Muscle of back (tissue), 13 donors: ENCODE measurements at places on chromosomes 1 and 21. TPM values are rescaled to one million over a fixed set of nuclear protein-coding genes. Genes with fewer than 3 reads are reported as not detected.

The OLFM3 gene
- polyA plus RNA-seq, result 0.22 TPM

The KCNE2 gene
- 1.1 TPM for polyA plus RNA-seq

The VCAM1 gene
- polyA plus RNA-seq, result 14.7 TPM

The FAM163A gene
- polyA plus RNA-seq, result not detected

The PDZK1 gene
- 0.79 TPM for polyA plus RNA-seq

The GSTM5 gene
- 11.9 TPM for polyA plus RNA-seq

The NUAK2 gene
- polyA plus RNA-seq, result 0.28 TPM

The HSD3B1 gene
- polyA plus RNA-seq, result 0.55 TPM

The BATF3 gene
- 2.7 TPM for polyA plus RNA-seq

The ZFP69 gene
- 4.6 TPM for polyA plus RNA-seq

The SH2D1B gene
- 0.42 TPM for polyA plus RNA-seq

The NPPA gene
- 1.6 TPM for polyA plus RNA-seq

The CDA gene
- polyA plus RNA-seq, result 1.1 TPM

The IARS2 gene
- polyA plus RNA-seq, result 54.1 TPM

The DRAM2 gene
- polyA plus RNA-seq, result 36.2 TPM

The SPRR2A gene
- polyA plus RNA-seq, result not detected

The ATP1A4 gene
- 3.2 TPM for polyA plus RNA-seq

The MYOCOS gene
- polyA plus RNA-seq, result not detected

The TAS1R1 gene
- 6.7 TPM for polyA plus RNA-seq

The SPATA46 gene
- not detected for polyA plus RNA-seq

The LCE1D gene
- not detected for polyA plus RNA-seq

The GJA8 gene
- polyA plus RNA-seq, result not detected

The PAQR6 gene
- polyA plus RNA-seq, result 3.6 TPM

The CATSPERE gene
- polyA plus RNA-seq, result 0.46 TPM

The ERG gene
- 18.7 TPM for polyA plus RNA-seq

The TDRD10 gene
- polyA plus RNA-seq, result 3.6 TPM

The KLF17 gene
- 0.36 TPM for polyA plus RNA-seq

The HSPA6 gene
- 1.7 TPM for polyA plus RNA-seq

The ROR1 gene
- polyA plus RNA-seq, result 13.1 TPM

The RCSD1 gene
- 47.3 TPM for polyA plus RNA-seq

The SMIM12 gene
- polyA plus RNA-seq, result 18.9 TPM

The NENF gene
- 90.7 TPM for polyA plus RNA-seq

The RGS21 gene
- not detected for polyA plus RNA-seq

The GCSAML gene
- polyA plus RNA-seq, result 0.11 TPM

The SESN2 gene
- polyA plus RNA-seq, result 2.3 TPM

The S100A7A gene
- polyA plus RNA-seq, result not detected

The FALEC gene
- polyA plus RNA-seq, result 0.43 TPM

The IFI44L gene
- polyA plus RNA-seq, result 2.1 TPM
